PC-3 (cell line): ENCODE measurements at places on chromosomes 4 and X. TPM values are rescaled to one million over a fixed set of nuclear protein-coding genes. Genes with fewer than 3 reads are reported as not detected.

The RIBC1 gene
- 0.29 and 1.6 TPM in 2 replicates for total RNA-seq

DNA sequence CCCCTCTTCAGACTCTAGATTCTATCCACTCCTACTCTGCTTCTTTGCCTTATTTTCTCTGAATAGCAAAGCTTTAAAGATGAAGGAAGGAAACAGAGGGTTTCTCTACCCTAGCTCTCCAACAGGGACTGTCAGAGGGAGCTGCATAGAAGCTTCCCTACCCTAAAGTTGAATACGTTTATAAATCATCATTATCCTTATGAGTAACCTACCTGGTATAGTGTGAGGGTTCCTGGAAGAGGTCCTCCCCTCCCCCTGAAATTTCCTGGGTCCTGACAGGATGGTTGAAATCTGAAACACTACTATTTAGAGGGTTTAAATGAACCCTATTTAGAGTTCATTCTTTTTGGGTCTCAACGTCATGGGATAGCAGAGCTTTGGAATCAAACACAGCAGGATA is 187.0 kb upstream of the RBPJ start:
- DNase-seq = no peak

GRCh38 chr4:132737344-132737743 is 411.8 kb upstream of the PCDH10 start:
- no peak for DNase-seq

DNA sequence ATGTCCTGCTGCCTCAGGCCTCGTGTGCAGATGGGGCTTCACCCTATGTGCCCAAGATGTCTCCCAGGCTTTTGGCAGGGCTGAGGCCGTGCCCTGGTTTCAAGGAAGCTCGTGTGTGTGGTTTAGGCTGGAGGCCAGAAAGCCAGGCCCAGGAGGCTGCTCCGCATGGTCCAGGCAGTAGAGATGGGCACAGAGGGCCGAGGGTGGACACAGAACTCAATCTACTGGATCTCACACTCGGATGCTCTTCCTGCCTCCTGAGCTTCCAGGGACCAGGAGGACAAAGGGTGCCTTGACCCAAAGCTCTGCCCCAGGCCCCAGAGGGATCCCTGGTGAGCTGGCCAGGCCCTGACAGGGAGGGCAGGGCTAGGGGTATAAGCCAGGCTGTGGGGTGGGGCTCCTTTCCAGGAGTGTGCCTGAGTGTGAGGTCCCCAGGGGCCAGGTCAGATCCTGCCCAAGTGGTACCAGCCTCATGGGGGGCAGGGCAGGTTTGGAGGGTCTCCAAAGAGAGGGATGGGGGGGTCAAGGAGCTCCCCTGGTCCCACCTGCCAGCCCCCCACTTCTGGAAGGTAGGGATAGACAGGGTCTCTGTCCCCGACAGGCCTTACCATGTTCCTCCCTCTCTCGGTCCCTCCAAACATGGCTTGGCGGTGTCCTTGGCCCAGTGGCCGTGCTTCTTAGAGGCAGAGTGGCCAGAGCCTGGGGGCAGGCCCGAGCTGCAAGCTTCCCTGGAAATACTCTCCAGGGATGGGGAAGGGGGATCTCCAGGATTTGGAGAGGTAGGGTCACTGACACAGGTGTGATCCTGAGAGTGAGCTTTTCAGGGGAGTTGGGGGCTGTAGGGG is 23.8 kb downstream of the HTRA3 start:
- DNase-seq = no peak

- no peak for DNase-seq
Observed at GRCh38 chrX:19615361-19615910, 100.1 kb upstream of the MAP3K15 start.

DNA sequence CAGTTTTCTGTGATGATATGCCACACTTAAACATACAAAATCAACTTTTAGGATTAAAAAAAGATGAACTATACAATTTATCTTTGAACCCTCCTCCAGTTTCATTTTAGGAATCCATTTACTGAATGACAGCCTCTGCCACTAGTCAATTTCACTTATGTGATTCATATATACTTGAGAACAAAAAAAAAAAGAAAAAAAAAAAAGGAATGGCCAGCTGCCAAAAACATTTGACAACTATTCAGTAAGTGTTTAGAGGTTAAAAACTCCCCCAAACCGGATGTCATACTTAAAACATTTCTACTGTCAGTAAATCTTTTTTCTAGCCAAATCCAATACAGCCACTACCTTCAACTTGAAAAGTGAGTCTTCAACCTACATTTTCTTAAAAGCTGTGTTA is 266.7 kb upstream of the MAGEB2 start:
- DNase-seq = peak; percentile 26

DNA sequence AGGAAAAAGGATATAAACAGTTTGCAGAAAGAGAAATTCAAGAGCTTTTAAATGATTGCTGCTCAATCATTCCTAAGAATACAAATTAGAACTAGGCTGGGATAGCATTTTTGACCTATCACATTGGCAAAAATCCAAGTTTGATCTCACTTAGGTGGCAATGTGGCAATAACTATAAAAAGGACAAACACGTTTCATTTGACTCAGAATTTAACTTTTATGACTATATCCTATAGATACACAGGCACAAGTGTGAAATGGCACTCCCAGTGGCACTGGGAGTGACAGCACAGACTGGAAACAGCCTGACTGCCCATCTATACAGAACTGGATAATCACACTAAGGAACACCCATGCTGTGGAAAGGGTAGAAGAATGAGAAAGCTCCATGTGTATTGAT is 11.1 kb downstream of the CENPU start:
- peak; percentile 15 for DNase-seq

- DNase-seq = peak; percentile 88
Observed at GRCh38 chr4:158873795-158874401, 105.1 kb downstream of the FNIP2 start.

GRCh38 chrX:45803383-45803921 is 602.8 kb upstream of the DIPK2B start:
- peak; percentile 95 for DNase-seq

GRCh38 chrX:10042055-10042454 is 74.9 kb downstream of the CLDN34 start:
- DNase-seq = no peak

- peak; percentile 50 for DNase-seq
Observed at GRCh38 chr4:61374447-61374891, 174.3 kb downstream of the ADGRL3 start.

- no peak for DNase-seq
Observed at GRCh38 chrX:21658152-21658737, at the start of gene KLHL34. TSS of gene KLHL34 (minus strand) at chrX:21658330. CDS start at chrX:21657788, 542 bp downstream.

GRCh38 chr4:19128176-19128575 is 1106.6 kb upstream of the LCORL start:
- no peak for DNase-seq

The SPANXB1 gene
- 0.33 TPM in 1 of 2 replicates, not detected in the other for total RNA-seq

The FHDC1 gene
- total RNA-seq = 0.95 and 2.2 TPM in 2 replicates

The ZFP42 gene
- total RNA-seq = not detected in 2 replicates

The MAGEC2 gene
- total RNA-seq = not detected in 2 replicates

The PTPN13 gene
- total RNA-seq = 12.1 and 16.2 TPM in 2 replicates

The CTBP1 gene
- 223 and 266 TPM in 2 replicates for total RNA-seq

DNA sequence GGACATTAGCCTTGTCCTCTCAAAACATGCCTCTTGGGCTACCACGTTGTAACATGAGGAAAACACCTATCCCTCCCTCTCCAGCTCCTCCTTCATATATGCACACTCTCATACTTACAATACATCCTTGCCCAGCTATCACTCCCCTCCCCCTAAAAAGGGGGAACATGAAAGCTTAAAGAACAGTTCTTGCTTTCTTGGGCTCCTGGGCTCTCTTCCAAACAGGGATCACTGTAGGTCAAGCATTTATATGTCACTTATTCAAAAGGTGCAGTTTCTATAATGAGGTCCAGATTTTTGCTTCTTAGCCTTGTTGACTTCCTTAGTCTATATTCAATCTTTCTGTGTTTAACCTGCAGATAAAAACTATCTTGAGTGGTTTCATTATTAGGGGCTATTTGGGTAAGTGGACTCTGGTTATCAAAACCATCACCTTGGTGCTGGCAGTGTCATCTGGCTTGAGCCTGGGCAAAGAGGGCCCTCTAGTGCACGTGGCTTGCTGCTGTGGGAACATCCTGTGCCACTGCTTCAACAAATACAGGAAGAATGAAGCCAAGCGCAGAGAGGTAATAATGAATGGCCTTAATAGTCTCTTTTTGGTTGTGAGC is 119.4 kb downstream of the AKAP4 start:
- DNase-seq = peak; percentile 46

- DNase-seq = peak; percentile 69
Observed at GRCh38 chr4:150010525-150011126, 67.6 kb upstream of the DCLK2 start.

DNA sequence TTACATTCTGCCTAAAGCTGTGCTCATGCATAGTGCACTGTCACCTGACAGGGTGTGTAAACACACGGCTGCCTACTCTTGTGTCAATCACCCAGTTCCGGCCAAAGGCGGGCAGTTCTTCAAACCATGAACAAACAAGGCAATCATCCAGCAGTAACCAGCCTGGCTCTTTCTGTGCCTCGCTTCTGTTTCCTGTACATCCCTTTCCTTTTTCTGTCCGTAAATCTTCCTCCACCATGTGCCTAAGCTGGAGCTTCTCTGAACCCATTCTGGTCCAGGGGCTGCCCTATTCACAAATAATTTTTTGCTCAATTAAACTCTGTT is 60.8 kb upstream of the CBR4 start:
- DNase-seq = peak; percentile 84

- no peak for DNase-seq
Observed at GRCh38 chr4:110543577-110543976, 67.6 kb downstream of the ENPEP start.

The CFAP299 gene
- total RNA-seq = not detected in 2 replicates

The GSX2 gene
- not detected in 2 replicates for total RNA-seq

- DNase-seq = no peak
Observed at GRCh38 chr4:86730310-86730709, 118.9 kb downstream of the SLC10A6 start.

- no peak for DNase-seq
Observed at GRCh38 chr4:111788099-111788498, 357.2 kb upstream of the FAM241A start.

DNA sequence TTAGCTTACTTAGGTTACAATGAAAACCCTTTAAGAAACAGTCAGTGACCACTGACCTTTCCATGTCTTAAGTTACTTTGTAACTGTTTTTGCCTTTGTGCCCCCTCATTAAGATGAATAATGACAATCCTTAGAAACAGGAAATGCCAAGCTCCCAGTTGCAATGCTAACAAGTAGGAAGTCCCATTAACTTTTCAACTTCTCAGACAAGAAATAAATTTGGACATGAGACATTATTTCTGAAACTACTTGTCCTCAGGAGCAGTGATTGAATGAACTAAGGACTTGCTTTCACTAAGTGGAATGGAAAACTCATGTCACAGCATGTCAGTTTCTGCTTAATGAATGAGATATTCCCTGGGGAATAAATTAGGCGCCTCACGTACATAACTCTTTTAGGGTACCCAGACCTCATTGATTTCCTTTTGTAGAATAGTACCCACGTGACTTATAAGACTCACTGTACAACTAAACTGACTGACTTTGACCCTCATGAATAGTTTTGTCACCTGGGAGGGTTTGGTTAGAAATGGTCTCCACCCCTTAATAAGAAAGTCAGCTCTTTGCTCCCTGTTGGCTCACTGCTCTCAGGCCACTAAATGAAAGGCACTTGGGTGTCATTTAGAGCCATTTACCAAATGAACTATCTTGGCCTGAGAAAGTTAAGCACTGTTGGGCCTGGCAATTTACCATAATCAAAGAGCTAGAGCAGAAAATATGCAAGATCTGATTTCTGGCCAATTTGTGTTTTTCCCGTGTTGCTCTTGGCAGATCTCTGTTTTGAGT is 383.9 kb downstream of the RPA4 start:
- DNase-seq = no peak

The SSX4 gene
- not detected in 2 replicates for total RNA-seq

The GAGE12J gene
- total RNA-seq = not detected in 2 replicates

DNA sequence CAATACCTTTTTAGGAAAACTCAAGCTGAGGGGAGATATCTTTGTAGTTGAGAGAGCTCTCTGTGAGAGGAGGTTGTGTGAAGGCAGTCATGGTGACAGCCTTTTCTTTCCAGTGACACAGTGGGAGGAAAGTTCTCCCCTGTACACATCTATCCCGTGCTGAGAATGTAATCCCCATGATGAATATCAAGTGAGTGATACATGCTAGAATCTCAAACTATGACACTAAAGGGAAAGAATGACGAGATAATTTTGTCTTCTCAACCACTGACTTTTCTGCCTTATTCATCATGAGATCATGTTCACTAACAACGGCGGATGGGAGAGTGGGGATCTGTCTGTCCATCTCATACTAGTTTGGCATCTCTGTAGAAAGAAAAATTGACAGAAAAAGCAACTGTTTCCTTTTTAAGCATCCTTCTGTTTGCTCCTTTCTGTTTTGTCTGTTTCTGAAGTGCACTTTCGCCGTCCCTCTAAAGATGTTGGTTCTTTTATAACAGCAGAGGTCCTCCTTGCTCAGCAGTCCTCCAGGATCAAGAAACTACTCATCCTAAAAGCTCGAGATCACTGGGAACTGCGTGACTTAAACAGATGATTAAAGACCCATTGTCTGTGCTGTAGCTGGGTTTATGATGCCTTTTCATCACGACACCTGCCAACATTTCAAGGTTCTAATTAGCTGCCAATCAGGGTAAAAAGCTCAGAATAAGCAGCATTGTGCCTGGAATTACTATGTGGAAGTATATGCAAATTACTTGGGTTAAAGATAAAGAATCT is 137.6 kb downstream of the DCK start:
- DNase-seq = peak; percentile 61

DNA sequence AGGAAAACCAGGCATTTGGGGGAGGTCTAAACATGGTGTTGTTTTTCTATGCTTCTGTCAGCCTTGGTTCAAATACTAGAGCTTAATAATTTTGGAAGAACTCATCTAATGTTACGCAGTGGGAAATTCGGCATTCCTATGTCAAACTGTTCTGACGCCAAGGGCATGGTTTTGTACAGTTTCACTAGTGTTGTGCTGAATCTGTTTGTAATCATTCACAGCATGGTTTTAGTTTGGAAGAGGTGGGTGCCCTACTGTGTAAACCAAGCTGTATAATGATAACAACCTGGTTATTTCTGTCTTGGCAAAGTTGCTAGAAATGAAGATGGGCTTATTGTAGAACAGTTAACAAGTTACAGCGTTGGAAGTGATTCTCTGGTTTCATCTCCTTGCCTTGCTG is 5.2 kb downstream of the DDX3X start:
- DNase-seq = no peak

DNA sequence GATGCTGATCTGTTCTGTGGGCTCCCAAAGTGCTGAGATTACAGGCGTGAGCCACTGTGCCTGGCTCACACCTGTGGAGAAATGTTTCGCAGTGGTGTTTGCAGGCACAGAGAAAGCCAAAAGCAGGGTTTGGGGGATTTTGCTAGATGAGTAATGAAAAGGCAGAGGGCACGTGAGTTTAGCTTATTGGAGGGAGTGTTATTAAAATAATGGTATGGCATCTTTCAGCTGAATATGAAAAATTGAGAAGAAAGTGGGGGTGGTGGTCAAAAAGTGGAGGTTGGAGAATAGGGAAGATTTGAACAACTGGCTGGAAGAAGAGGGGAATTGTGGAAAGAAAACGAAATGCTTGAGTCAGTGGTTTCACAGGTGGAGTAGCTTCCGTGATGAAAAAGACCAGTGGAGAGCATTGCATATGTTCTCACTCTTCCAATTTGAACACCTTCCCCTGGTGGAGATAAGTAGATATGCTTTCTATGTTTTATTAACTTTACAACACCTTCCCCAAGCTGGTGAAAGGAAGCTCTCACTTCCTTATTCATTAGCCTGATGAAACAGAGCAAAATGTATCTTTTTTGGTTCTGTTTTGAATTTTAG is 1.1 kb upstream of the CHST7 start:
- no peak for DNase-seq
